T-helper 2 cell (primary cell): ENCODE measurements at places on chromosomes 13 and 19.

DNA sequence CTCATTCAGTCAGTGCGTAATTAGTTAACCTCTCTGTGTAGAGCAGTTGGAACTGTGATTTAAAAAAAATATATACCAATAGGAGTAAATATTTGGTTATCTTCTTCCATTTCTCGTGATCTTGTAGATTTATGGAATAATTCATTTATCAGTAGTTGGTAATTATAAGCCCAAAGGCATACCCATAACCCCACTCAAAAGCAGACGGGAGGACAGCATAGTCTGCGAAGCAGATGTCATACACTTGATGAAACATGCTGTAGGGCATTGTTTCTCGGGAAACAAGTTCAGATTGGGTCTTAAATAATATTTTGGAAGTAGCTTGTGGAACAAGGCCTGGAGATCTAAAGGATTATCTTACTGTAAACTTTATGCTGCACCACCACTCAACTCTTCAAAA, 119.7 kb downstream of the FRY start:
- DNase-seq = no peak

- no peak for DNase-seq
Observed at GRCh38 chr19:6768236-6768785, 1.1 kb upstream of the SH2D3A start.

GRCh38 chr19:45515807-45516401, 8.6 kb downstream of the VASP start:
- no peak for DNase-seq

GRCh38 chr13:114050536-114051450, 76.9 kb upstream of the C13orf46 start:
- no peak for DNase-seq

DNA sequence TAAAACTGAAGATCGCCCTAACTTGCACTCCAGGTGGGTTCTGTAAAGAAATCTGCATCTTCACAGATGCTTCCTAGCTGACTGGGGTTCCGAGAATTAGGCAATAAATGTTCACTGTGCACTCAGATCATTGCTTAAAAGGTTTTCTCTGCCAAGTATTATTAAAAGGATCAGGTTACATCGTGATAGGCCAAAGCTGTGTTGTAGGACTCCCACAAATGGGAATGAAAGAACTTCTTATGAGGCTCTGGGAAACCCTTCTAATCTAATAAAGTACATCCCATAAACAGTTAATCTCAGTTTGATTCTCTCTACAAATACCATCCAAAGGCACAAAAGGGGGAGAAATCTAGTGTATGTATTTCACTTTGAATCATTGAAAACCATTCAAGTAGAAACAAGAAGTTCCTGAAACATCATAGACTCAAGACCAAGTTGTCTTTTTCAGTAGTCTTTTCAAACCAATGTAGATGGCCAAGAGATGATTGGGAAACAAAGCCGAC, 7.1 kb upstream of the POU4F1 start:
- DNase-seq = no peak

GRCh38 chr13:110471156-110471832, 90.2 kb downstream of the RAB20 start:
- DNase-seq = no peak

DNA sequence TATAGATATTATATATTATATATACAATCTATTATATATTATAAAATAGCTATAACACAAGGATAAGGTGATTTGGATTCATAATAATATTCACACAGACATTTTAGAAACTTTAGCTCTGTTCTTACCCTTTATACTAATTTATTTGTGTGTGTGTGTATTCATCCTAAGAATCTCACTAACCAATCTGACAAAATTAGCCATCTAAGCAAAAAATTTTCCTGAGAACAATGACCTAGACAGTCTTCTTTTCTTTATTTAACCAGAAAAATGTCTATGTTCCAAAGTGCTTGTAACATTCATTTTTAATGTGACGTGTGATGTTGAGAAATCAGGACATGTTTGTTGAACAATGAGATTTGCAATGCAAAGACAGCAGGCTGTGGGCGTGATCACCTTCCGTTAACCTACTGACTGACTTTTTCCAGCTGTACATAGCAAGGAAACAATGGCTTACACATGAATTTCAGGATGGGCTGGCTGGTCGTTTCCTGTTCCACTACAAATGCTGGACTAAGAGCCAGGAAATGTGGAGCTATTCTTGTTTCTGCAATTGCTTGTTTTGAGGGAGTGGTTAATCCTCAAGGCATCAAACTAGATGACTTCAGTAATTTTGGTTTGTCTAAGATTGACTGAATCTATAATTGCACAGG, 634.6 kb upstream of the ARGLU1 start:
- DNase-seq = no peak
